Right ventricle myocardium inferior (tissue), 1 donor: ENCODE measurements at places on chromosomes 7 and 10.

GRCh38 chr7:142001163-142001874, 5.6 kb downstream of the MGAM start:
- no peak for DNase-seq

DNA sequence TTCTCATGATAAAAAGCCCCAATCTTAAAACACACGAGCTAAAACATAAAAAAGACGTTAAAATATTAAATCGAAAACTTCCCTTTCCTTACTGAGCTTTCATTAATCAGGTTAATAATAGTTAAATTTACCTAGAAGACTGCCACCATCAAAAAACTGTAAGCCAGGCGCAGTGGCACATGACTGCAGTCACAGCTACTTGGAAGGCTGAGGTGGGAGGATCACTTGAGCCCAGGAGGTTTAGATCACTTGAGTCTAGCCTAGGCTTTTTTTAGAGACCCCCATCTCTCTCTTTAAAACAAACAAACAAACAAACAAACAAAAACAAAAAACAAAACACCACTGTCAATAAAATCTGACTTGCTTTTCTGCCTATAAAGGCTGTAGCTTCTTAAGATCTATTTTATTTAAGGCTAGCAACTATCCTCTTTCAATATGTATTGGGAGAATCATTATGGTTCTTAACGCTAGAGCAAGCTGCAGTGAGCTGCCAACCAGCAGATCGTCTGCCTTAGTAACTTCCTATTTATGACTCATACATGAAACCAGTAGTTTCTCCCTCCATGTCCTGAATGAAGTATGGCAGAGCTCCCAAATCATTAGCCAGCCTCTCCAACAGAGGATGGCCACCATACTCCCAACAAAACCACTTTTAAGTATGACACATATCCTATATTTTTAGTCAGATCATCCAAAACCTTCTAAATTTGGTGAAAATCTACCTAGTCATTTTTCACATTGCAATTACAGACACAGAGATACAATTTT, 163.7 kb downstream of the SRPK2 start:
- no peak for DNase-seq

GRCh38 chr10:7498111-7498510, 87.3 kb upstream of the SFMBT2 start:
- no peak for DNase-seq

GRCh38 chr7:6121141-6121540, 90.0 kb downstream of the ANKRD61 start:
- no peak for DNase-seq

- DNase-seq = no peak
These were observed 1093.6 kb upstream of the AUTS2 start for GRCh38 chr7:68504716-68505115.

DNA sequence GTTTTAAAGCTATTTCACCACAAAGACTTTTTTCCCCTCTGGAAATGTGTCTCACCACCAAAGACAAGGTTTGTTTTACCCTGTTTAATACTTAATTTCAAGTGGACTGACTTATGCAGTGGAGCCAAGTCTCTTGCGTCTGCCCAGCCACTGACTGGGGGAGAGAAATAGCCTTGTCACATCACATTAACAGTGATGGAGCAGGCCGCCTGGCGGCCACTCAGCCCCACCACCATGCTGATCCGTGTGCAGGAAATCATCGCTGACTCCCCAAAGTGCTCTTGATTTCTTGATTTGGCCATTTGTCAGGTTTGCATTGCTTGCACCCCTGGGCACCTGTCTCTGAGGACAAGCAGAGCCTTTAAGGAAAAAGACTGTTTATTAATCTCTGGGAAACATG, 334.1 kb downstream of the GLRX3 start:
- no peak for DNase-seq

GRCh38 chr10:79286318-79286951, 60.8 kb upstream of the PPIF start:
- peak; percentile 95 for DNase-seq

GRCh38 chr10:119803264-119803663, 69.4 kb downstream of the MCMBP start:
- no peak for DNase-seq

GRCh38 chr7:54581511-54581910, 39.3 kb downstream of the VSTM2A start:
- DNase-seq = no peak
